ENCODE measurements at places on chromosomes 4 and X.

- H3K36me3 ChIP-seq, result no peaks in the 10 kb centered on the region
- H3K27me3 ChIP-seq, result peaks cover 92% of the 10 kb centered on the region
- no peak overlapping the region for H3K4me3 ChIP-seq
Measured at GRCh38 chr4:818106-818921, 7.6 kb downstream of the CPLX1 start.

DNA sequence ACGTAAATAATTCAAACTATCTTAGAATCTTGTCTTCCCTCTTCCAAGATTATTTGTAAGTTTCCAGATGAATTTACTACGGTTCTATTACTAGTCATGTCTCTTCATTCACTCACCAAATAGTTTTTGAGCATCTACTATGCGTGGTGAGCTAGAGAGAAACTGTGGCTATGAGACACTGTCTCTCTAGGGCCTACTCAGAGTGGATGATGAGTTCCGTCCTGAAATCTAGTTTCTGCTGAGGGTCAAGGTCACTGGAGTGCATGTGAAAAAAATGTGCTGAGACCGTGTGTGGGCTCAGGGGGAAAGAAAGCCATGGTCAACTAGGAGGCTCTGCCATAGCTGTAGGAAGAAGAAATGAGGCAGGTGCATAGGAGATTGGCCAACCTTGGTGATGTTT is 320.2 kb upstream of the GATB start:
- H3K4me3 ChIP-seq, result no peak overlapping the region
- no peaks in the 10 kb centered on the region for H3K36me3 ChIP-seq
- peaks cover 13% of the 10 kb centered on the region for H3K4me1 ChIP-seq
- DNase-seq, result no peak

DNA sequence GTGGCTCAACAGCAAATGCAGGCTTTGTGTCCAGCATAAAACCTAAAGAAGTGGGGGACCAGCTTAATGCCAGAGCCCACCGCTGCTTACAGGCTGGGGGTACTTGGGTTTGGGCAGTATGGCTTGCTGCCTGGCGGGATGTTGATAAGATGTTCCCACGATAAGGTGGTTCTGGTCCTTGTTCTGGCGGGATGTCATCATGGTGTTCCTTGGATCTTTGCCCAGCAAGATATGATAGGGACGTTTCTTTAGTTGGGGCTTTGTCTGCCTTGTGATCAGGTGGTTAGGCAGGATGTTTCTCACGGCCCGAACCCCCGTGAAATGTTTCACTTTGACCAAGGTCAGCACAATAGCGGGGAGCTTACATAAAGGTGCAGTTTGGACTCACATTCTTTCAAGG is 35.3 kb downstream of the PNPLA4 start:
- no peak overlapping the region for H3K4me3 ChIP-seq
- peaks cover 7% of the 10 kb centered on the region for H3K27me3 ChIP-seq
- H3K4me1 ChIP-seq, result no peaks in the 10 kb centered on the region

GRCh38 chr4:141705048-141705746 is 68.8 kb downstream of the IL15 start:
- no peak overlapping the region for H3K27ac ChIP-seq
- no peaks in the 10 kb centered on the region for H3K27me3 ChIP-seq
- no peaks in the 10 kb centered on the region for H3K4me1 ChIP-seq
- H3K4me3 ChIP-seq, result no peak overlapping the region
- DNase-seq, result no peak

- no peaks in the 10 kb centered on the region for H3K36me3 ChIP-seq
- H3K27ac ChIP-seq, result no peak overlapping the region
- DNase-seq, result no peak
- H3K27me3 ChIP-seq, result peaks cover 17% of the 10 kb centered on the region
- H3K4me3 ChIP-seq, result no peak overlapping the region
Measured at GRCh38 chr4:7121866-7122653, 54.2 kb upstream of the GRPEL1 start.

DNA sequence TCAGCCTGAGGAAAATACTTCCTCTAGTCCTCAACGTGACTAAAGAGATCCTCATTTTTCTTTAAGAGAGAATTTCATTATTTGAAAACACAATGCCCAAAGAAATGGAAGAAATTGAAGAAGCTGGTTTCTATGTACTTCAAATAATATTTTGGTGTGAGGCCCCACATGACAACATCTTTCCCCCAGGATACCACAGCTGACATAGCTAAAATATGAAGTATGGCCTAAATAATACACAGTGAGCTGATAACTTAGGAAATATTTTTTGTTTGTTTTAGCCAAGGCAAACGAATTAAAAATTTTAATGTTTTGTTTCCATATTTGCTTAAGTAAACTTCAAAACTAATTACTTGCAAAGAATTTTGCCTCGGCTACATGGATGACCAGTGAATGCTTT is 149.2 kb downstream of the CBR4 start:
- H3K27me3 ChIP-seq, result no peaks in the 10 kb centered on the region
- H3K27ac ChIP-seq, result no peak overlapping the region
- peaks cover 29% of the 10 kb centered on the region for H3K36me3 ChIP-seq
- no peak overlapping the region for H3K4me3 ChIP-seq
- H3K4me1 ChIP-seq, result peaks cover 39% of the 10 kb centered on the region

Measured in mesothelial cell of epicardium (in vitro differentiated cells).